ENCODE measurements at places on chromosomes 5 and 9.
A peak's percentile ranks its signal among the peaks of the same experiment; 100 is the strongest.

- DNase-seq, result peak; percentile 47
These were observed 430.1 kb upstream of the MEF2C start for GRCh38 chr5:89313044-89313443.

GRCh38 chr5:3394891-3395599 lies 200.6 kb upstream of the IRX1 start:
- no peak for DNase-seq

GRCh38 chr5:148418511-148418910 lies 34.8 kb downstream of the FBXO38 start:
- peak; percentile 52 for DNase-seq

DNA sequence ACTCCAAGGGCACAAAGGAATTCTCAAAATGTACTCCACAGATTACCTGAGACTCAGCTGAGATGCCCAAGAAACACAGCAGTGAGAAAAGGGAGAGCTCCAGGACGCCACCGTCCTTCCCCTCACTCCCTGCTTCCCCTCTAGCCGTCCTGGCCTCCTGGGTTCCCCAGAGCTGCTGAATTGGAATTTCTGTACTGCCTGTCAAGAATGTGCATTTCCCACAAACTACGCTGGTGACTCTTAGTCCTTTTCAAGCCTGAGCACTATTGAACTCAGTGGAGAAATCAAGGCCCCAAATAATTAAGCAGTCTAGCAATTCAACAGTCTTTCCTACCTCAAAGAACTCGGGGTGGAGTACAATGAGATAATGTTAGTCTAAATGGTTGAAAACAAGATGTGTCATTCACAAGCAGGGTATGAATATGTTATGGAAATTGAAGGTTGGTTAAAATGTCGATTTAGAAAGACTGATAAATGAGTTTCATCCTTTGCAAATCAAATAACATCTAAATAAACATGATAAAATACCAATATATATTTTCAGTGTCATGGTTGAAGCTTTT lies 153.2 kb downstream of the MED27 start:
- peak; percentile 4 for DNase-seq

- DNase-seq, result peak; percentile 62
These were observed 669.0 kb downstream of the LRRC70 start for GRCh38 chr5:63247651-63248050.

DNA sequence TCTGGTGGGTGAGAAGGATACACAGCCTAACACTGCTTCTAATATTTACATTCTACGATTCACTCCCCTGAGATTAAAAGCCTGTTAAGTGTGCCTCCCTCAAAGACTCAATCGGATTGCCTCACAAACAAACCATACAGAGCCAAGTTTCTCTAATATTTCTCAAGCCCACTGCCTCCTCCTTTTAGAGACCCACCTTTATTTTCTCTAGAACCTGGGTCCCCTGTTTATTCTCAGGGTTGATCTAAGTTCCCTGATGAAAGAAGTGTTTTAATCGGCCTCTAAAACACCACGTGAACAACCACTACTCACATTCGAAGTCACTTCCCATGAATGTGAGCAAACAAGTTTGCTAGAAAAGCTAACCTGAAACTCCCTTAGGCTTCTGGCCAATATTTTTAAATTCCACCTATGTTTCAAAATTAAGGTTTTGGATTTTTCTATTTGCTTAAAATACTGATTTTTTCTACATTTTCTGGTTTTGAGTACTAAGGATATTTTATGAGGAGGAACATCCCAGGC lies 76.5 kb downstream of the GLIS3 start:
- no peak for DNase-seq

DNA sequence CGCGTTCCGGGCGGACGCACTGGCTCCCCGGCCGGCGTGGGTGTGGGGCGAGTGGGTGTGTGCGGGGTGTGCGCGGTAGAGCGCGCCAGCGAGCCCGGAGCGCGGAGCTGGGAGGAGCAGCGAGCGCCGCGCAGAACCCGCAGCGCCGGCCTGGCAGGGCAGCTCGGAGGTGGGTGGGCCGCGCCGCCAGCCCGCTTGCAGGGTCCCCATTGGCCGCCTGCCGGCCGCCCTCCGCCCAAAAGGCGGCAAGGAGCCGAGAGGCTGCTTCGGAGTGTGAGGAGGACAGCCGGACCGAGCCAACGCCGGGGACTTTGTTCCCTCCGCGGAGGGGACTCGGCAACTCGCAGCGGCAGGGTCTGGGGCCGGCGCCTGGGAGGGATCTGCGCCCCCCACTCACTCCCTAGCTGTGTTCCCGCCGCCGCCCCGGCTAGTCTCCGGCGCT lies at the start of gene DAPK1:
Gene DAPK1 (plus strand): TSS at position 264 of the 442 bp plus-strand sequence. CDS start 1,211 bp downstream, outside the sequence.
- peak; percentile 56 for DNase-seq

DNA sequence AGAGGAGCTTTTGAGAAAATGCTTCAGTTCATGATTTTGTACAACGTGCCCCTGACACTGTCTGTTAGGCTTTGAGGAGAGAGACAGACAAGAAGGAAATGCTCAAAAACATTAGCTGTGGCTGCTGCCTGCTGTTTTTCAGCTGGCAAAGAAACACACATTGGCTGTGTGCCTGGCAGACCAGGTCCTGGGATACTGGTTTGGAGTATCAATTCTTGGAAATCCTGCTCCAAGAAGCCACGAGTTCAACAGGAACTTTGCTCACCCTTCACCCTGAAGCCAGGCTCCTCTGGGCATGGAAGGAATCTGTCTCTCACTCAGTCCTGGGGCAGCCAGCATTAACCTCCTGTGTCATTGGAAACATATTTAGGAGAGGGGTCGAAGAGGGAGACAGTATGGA lies 245.5 kb downstream of the AUH start:
- DNase-seq, result no peak

- no peak for DNase-seq
These were observed 21.0 kb downstream of the DIAPH1 start for GRCh38 chr5:141597814-141598213.

- no peak for DNase-seq
These were observed 188.2 kb downstream of the TRIO start for GRCh38 chr5:14331386-14331781.

DNA sequence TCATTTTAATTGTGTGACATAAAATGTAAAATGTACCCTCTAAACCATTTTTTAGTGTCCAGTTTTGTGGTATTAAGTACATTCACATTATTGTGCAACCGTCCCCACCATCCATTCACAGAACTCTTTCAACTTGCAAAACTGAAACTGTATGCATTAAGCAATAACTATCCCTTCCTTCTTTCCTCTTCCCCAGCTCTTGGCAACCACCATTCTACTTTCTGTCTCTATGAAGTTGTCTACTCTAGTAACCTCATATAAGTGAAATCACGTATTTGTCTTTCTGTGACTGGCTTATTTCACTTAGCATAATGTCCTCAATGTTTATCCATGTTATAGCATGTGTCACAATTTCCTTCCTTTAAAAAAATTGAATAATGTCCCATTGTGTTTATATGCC lies 142.4 kb downstream of the C9orf152 start:
- DNase-seq, result peak; percentile 88

DNA sequence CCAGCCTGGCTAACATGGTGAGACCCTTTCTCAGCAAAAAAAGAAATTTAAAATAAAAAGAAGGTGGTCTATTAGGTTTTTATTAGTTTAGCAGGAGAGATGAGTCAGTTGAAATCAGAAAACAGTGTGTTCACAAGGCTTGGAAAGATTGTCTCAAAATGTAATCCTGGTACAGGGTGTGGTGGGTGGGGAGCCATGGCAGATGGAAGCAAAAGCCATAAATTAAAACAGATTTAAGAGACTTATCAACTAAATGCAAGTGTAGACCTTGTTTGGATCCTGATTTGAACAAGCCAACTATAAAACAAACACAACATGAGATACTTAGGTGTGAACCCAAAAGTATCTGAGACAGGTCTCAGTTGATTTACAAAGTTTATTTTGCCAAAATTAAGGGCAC lies 42.8 kb upstream of the KLF9 start:
- no peak for DNase-seq

GRCh38 chr5:8525819-8526218 lies 656.9 kb downstream of the MTRR start:
- DNase-seq, result no peak

DNA sequence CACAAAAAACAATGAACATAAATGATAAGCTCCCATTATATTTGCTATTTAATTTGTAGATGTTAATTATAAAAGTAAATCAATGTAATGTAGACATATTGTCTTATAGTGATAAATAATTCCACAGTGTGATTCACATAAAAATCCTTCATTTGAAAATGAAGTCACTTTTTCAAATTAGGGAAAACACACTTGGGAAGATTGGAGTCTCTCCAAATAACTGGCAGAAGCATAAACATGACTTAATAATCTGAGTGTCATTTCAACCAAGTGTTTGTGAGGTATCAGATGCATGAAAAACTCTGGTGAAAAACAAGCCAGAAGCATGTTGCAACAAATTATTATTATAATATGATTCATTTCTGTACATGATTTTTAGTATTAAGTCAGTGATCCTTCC lies 102.2 kb downstream of the CETN3 start:
- no peak for DNase-seq

DNA sequence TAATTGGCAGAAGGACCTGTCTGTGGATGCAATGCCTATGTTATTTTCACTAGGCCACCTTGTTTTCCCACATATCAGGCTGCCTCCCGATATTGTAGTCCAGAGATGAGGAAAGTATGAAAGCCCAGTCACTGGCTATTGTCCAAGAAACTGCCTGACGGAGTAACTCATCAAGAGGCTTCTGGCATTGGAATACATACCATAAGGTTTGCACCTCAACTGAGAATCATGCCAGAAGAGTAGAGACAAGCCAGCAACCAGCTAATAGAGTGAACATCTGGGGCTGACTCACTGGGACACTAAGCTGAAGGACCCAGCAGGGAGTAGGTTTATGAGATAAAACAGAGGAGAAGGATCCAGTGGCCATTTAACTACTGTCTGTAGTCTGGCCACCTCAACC lies 137.2 kb upstream of the FST start:
- peak; percentile 89 for DNase-seq

- DNase-seq, result no peak
These were observed 172.2 kb downstream of the NFIB start for GRCh38 chr9:14141699-14142098.

- DNase-seq, result peak; percentile 97
These were observed 216.9 kb upstream of the ZNF608 start for GRCh38 chr5:124963236-124963919.

DNA sequence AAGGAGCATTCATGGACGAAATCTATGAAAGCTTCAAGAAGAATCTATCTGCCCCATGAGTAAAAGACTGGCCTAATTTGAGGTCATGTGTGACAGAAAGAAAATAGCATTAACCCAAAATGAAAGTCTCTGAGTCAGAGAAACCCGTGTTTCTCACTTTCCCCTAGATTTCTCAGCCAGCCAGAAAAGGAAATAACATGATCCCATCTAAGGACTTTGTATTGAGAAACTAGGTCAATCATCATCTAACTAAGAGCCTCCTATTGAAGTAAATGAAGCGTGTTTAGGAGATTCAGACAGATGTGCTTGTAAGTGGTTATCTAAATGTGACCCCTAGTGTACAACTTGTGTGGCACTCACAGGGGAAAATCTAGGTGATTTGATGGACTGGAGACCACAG lies 77.3 kb upstream of the ZNF366 start:
- DNase-seq, result peak; percentile 82

DNA sequence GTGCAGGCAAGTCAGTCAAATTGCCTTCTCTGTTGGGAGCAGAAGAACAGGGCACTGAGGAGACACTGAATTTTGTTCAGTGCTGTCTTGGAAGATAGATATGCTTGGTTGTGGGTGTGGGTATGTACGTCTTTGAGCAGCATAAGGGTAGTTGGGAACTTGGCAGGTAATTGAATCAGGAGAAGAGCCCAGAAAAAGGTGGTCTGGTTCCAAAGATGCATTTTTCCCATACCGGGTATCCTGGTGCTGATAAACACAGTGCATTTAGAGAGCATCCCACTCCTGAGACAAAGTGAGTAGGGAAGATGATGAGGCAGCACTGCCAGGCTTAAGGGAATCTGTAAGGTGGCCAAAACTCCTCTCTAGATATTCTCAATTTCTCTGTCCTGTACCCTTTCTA lies 40.6 kb downstream of the TEK start:
- DNase-seq, result no peak

DNA sequence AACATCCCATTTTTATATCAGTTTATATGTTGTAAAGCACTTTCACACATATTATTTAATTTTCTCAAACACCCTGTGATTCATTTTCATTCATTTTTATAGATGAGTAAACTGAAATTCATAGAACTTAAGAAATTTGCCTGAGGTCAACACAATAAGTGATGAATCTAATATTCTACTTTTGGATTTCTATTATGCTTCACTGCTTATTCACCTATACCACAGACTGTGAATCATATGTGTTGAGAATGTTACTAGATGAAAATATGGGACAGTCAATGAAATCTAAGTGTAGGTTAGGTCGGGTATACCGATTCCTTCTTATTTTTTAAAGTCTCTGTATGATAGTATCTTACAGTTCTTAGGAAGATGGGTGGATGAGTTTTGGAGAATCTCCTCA lies 24.8 kb downstream of the CDC37L1 start:
- DNase-seq, result no peak

DNA sequence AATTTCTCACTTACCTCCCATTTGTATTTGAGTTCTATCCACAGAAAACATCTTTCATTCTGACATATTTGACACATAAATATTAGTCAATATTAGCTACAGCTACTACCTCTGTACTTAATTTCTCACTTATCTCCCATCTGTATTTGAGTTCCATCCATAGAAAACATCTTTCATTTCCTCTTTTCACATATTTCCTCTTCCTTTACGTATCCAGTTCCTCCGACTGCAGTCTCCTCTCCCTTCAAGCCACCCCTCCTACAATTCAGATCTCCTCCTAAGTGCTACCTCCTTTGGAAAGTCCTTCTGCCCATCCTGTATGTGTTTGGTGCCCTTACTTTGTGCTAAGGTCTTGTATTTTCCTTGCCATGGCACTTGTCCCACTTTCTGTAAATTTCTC lies 1.6 kb downstream of the SREK1IP1 start:
- DNase-seq, result no peak

DNA sequence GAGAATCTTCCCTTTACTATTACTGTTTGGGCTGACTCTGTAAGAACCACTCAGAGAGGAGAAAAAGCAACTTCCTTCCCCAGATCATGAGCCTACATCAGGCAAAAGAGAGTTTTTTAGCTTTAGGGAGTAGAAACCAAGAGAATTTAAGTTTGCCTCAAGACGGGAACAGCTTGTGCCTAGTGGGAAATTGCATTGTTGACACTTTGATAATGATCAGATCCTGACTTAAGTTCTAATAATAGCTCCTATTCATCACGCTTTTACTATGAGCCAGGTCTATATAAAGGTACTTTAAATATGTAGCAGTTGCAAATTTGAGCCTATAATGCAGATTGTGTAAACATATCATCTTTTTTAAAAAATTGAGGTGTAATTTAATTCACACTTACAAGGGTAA lies 298.2 kb downstream of the MAN2A1 start:
- DNase-seq, result no peak

DNA sequence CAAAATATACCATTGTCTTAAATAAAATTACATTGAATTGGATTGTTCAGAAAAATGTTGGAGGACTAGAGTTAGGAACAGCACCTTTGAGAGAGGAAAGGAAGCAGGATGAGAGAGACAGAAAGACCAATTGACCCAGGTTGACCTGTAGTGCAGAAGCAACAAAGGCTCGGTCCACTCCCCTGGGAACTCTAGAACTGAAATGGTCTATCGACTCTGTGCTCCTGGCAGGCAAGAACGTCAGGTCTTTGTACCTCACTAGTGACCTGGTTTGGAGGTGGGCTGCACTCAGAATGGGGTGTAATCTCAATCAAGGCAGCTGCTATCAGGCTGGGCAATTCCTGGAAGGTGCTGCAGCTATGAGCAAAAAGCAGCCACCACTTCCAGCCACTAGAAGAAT lies 110.8 kb downstream of the FAM174A start:
- DNase-seq, result no peak

GRCh38 chr9:129026442-129027223 lies 1.5 kb downstream of the SH3GLB2 start:
- peak; percentile 13 for DNase-seq

- DNase-seq, result peak; percentile 16
These were observed 28.0 kb downstream of the NCS1 start for GRCh38 chr9:130200038-130200849.
